ENCODE measurements at places on chromosomes 2 and 18. TPM values are rescaled to one million over a fixed set of nuclear protein-coding genes. Genes with fewer than 3 reads are reported as not detected.

DNA sequence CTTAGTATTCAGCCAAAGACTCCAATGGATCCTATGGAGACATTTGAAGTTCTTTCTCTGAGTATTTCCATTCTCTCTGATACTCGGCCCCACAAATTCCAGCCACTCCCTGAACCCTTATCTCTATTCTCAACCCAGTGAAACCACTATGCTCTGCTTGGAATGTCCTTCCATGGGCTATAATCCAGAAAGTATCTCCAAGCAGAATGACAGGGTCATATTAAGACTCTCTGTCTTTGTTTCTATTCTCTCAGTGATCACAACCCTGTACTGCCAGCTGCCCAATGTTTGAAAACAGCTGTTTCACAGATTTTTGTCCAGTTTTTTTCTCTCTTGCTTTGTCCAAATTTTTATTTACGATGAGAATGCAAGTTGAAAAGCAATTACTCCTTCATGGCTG lies 21.9 kb downstream of the CHMP3 start:
- H3K36me3 ChIP-seq, result no peaks in the 10 kb centered on the region
- H3K27me3 ChIP-seq, result no peaks in the 10 kb centered on the region
- DNase-seq, result no peak

DNA sequence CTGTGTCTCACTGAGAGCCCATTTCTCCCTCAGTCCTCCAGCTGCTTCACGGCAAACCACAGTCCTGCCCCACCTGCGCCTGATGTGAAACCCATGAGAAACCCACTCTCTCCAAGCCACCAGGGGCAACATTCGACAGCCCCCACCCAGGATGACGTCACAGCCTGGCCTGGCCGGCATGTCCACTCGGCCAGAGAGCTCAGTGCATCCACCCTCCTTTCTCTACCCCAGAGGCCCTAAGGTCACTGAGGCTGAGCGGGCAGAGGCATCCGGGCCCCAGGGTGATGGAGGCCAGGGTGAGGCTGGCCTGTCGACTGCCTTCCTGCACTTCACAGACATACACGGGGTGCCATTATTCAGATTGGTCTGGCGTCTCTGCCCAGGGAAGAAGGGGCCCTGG lies 402.7 kb upstream of the MYT1L start:
- no peak for DNase-seq
- no peaks in the 10 kb centered on the region for H3K4me1 ChIP-seq
- H3K27ac ChIP-seq, result no peak overlapping the region
- H3K27me3 ChIP-seq, result no peaks in the 10 kb centered on the region
- H3K36me3 ChIP-seq, result no peaks in the 10 kb centered on the region

Gene MFSD6
- 55.8 TPM for total RNA-seq

DNA sequence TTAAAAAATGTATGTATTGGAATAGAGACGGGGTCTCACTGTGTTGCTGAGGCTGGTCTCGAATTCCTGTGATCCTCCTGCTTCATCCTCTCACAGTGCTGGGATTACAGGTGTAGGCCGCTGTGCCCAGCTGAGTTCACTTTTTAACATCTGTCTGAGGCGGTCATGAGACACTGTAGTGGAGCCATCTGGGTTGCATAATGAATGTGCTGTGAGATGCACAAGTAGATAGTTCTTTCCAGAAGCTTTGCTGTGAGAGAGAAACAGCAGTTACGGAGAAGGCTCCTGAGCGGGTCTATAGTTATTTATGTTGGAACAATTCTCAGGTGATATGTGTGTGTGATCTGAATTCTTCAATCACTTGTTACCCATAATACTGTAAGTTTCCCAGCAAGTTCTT lies 3.1 kb downstream of the RMC1 start:
- H3K36me3 ChIP-seq, result peaks cover 41% of the 10 kb centered on the region
- no peak overlapping the region for H3K4me3 ChIP-seq
- no peaks in the 10 kb centered on the region for H3K27me3 ChIP-seq
- peaks cover 25% of the 10 kb centered on the region for H3K4me1 ChIP-seq

- peaks cover 36% of the 10 kb centered on the region for H3K4me1 ChIP-seq
- peak overlapping the region; percentile 20 for H3K27ac ChIP-seq
- DNase-seq, result no peak
- H3K36me3 ChIP-seq, result no peaks in the 10 kb centered on the region
- no peak overlapping the region for H3K4me3 ChIP-seq
Measured at GRCh38 chr2:144477281-144477956, 42.5 kb downstream of the ZEB2 start.

Gene NIFK
- 36.4 TPM for total RNA-seq

GRCh38 chr2:101832114-101832513 lies 134.6 kb downstream of the MAP4K4 start:
- no peak overlapping the region for H3K4me3 ChIP-seq
- DNase-seq, result no peak
- H3K27me3 ChIP-seq, result no peaks in the 10 kb centered on the region

DNA sequence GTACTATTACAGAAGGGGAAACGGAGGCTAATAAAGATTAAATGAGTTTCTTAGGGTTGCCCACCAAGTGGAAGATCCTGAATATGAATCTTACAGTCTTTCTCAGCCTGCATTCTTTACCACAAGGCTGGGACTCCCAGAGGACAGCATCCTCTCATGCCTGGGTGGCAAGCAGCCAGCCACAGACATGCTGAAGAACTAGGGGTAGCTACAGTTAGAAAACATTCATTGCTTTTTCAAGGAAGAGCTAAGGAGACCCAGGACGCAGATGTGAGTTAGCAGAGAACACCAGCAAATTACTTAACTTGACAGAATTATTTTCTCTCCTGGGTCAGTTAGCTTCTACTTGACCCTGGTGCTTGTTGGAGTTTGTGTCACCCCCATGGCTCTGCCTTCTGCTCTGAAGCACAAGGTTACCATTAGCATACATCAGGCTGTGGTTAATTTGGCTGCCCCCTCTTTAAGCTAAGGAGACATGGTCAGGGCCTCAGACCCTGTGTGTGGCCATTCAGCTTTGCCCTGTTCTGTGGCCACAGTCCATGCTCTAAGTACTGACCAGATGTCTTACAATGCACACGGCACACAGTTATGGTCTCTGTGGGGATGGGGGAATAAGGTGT lies 132.3 kb upstream of the TNP1 start:
- peaks cover 3% of the 10 kb centered on the region for H3K4me1 ChIP-seq
- no peak for DNase-seq
- H3K27me3 ChIP-seq, result no peaks in the 10 kb centered on the region

DNA sequence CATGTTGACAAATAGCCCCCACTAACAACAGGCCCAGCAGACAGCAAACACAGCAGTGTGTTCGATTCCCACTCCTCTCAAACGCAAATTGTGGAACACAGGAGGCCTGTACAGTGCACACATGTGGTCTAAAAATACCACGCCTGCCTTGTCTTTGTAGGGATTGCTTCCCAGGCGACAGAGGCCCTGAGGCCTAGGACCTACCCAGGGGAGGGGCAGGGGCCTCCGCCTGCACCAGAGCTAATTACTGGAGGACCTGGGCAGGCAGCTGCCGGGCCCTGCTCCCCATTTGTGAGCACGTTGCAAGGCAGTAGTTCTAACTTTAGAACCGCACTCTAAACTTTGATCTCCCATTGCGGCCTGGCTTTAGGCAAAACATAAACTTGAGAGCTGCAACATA lies 316.0 kb downstream of the TXNL1 start:
- no peaks in the 10 kb centered on the region for H3K36me3 ChIP-seq
- peaks cover 6% of the 10 kb centered on the region for H3K4me1 ChIP-seq
- DNase-seq, result no peak
- H3K27ac ChIP-seq, result no peak overlapping the region
- no peaks in the 10 kb centered on the region for H3K27me3 ChIP-seq

GRCh38 chr18:6449213-6449612 lies 34.5 kb upstream of the L3MBTL4 start:
- no peak overlapping the region for H3K4me3 ChIP-seq
- H3K27me3 ChIP-seq, result no peaks in the 10 kb centered on the region
- no peaks in the 10 kb centered on the region for H3K4me1 ChIP-seq

Gene UGT1A6
- 3.2 TPM for total RNA-seq

DNA sequence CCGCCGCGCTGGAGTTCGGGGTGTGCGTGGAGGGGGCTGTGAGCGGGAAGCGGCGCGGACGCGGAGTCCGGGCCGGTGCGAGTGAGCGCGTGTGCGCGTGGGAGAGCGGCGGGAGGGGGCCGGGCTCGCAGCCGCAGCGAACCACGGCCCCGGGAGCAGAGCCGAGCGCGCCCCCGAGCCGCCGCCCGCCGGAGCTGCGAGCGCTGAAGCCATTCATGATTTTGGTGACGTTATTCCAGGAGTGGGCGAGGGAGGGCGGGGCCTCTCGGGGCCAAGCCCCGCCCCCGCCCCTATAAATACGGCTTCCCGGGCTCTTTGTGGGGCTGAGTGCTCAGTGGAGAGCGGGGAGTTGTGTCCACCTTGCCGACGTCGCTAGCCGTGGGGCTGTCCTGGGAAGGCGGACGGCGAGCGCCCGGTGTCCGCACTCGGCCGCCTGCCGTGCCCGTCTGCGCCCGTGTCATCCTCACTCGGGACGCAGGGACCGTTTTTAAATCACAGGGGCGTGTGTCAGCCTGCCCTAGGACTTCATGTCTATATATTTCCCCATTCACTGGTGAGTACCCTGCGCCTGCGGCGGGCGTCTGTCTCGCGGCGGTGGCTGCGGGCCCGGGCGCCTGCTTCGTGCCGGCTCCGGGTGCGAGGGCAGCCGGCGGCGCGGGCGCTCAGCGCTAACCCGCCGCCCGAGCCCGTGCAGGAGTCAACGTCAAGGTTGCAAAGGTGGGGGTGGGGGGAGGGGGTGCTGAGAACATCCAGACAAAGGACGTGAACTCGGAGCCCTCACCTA lies at the start of gene LBH:
LBH (plus strand) TSS at position 323 of the 784 bp plus-strand sequence; CDS start at position 528, 205 bp downstream.
- H3K27ac ChIP-seq, result peak within 1 kb of the TSS; percentile 87
- no peaks in the 10 kb centered on the region for H3K27me3 ChIP-seq
- H3K4me3 ChIP-seq, result peak within 1 kb of the TSS; percentile 73
- peaks cover 25% of the 10 kb centered on the region for H3K4me1 ChIP-seq
- peaks cover 22% of the 10 kb centered on the region for H3K36me3 ChIP-seq

GRCh38 chr2:24231461-24231881 lies 56.6 kb downstream of the FAM228A start:
- H3K27me3 ChIP-seq, result no peaks in the 10 kb centered on the region
- DNase-seq, result no peak
- peaks cover 14% of the 10 kb centered on the region for H3K36me3 ChIP-seq
- no peaks in the 10 kb centered on the region for H3K4me1 ChIP-seq
- H3K27ac ChIP-seq, result no peak overlapping the region

DNA sequence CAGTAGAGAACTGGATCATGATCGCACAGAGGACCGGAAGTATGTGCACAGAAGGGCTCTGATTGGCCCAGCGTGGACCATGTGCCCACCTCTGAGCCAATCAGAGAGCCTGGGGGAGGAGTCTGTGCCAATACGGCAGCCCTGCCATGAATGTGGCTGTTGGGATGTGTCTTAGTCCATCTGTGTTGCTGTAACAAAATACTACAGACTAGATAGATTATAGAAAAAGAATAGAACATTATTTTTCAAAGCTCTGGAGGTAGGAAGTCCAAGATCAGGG lies 132.0 kb downstream of the NDUFA10 start:
- H3K36me3 ChIP-seq, result no peaks in the 10 kb centered on the region
- H3K4me3 ChIP-seq, result no peak overlapping the region
- H3K27me3 ChIP-seq, result no peaks in the 10 kb centered on the region
- no peak for DNase-seq
- H3K27ac ChIP-seq, result no peak overlapping the region
- no peaks in the 10 kb centered on the region for H3K4me1 ChIP-seq

DNA sequence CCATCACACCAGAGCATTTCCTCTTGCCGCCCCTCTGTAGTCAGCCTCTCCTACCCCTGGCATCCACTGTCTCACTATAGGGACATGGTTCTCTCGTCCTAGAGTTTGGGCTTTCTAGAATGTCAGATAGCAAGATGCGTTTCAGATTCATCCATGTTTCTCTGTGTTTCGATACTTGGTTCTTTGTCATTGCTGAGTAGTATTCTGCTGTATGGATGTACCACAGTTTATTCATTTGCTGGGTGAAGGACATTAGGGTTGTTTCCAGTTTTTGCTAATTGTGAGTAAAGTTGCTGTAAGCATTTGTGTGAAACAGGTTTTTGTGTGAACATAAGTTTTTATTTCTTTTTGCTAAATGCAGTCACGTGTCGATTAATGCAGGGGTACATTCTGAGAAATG lies 3.8 kb downstream of the ZNF532 start:
- H3K4me3 ChIP-seq, result no peak overlapping the region
- H3K4me1 ChIP-seq, result peaks cover 35% of the 10 kb centered on the region
- peaks cover 7% of the 10 kb centered on the region for H3K36me3 ChIP-seq
- DNase-seq, result no peak

Gene LIMS2
- total RNA-seq, result 161 TPM

- H3K4me1 ChIP-seq, result no peaks in the 10 kb centered on the region
- no peaks in the 10 kb centered on the region for H3K27me3 ChIP-seq
- H3K27ac ChIP-seq, result no peak overlapping the region
- DNase-seq, result no peak
- no peak overlapping the region for H3K4me3 ChIP-seq
Measured at GRCh38 chr18:67511840-67512239, 4.7 kb downstream of the DSEL start.

GRCh38 chr2:199677881-199678280 lies 173.1 kb downstream of the FTCDNL1 start:
- no peak overlapping the region for H3K27ac ChIP-seq
- DNase-seq, result no peak
- H3K4me1 ChIP-seq, result no peaks in the 10 kb centered on the region
- H3K4me3 ChIP-seq, result no peak overlapping the region

All from upper lobe of right lung (tissue), 1 donor.